Activated naive CD8-positive, alpha-beta T cell treated with anti-CD3 and anti-CD28 coated beads, Interleukin-2, amount 50 U/mL, for 16 hours (primary cell): ENCODE measurements at places on chromosomes 7 and 10.

DNA sequence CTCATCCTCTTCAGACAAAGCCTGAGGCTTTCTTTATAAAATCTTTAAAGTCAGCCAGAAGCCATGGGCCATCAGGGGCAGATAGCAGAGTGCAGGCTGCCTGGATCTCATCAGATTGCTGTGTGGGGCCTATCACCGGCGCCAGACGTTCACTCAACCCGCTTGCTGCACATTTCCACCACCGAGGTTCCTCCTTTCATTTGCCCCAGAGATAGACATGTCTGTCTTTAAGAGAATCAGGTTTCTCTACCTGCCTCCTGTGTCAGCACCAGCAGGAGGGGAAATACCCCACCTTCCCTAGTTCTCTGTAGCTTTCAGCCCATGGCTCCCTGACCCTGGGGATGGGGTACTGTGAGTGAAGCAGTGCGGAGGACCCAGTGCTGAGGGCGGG is 22.0 kb downstream of the SLC18A2 start:
- DNase-seq = no peak

- DNase-seq = no peak
Observed at GRCh38 chr7:112292162-112292561, 85.7 kb downstream of the ZNF277 start.

- DNase-seq = no peak
Observed at GRCh38 chr10:112080231-112080630, 103.3 kb downstream of the GPAM start.

- DNase-seq = no peak
Observed at GRCh38 chr7:43229801-43230200, 117.4 kb downstream of the HECW1 start.

DNA sequence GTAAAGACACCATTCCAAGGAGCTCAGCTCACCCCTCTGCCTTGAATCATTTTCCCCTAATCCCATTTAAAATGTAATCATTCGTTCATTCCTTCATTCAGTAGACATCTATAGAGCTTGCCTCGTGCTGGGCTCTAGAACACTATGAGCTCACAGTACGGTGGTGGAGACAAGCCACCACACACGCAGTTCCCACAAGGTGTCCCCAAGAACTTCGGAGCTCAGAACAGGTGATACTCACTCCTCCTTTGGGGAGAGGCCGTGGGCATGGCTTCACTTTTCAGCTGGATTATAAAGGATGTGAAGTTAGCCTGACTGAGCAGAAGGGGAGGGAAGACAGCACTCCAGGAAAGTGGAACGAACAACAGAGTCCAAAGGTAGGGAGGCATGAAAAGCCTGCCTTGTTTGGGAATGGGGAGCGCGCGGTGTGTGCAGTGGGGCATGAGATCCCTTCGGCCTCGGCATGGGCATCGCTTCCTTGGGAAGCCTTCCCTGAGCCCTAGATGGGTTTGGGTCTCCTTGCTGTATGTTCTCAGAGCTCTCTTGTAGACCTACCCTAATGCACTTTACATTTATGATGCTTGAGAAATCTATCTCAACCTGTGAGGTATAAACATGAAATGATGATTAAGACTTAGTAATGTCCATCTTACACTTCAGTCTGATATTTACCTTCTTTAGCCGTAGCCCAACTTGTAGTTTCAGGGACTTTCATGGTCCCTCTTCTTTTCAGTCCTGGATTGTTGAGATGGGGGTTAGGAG is 809 bp upstream of the OGA start:
- no peak for DNase-seq

DNA sequence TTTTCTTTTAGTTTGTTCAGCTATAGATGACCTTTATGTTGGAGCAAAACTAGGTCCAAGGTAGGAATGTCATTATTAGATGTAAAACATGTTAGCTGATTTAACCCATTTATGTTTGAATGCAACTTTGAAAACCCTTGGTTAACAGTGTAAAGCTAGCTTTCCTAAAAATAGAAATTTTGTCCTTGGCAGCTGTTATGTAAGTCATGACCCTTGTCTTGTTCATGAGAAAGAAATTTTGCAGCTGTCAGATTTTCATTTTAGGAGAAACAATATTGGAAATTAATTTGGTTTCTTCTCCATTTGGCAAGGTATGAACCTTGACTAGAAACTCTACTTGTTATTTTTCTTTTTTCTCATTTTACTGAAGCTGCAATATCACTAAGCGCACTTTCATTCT is 23.9 kb upstream of the CCAR1 start:
- DNase-seq = no peak

GRCh38 chr10:79260811-79261740 is 86.2 kb upstream of the PPIF start:
- DNase-seq = no peak

DNA sequence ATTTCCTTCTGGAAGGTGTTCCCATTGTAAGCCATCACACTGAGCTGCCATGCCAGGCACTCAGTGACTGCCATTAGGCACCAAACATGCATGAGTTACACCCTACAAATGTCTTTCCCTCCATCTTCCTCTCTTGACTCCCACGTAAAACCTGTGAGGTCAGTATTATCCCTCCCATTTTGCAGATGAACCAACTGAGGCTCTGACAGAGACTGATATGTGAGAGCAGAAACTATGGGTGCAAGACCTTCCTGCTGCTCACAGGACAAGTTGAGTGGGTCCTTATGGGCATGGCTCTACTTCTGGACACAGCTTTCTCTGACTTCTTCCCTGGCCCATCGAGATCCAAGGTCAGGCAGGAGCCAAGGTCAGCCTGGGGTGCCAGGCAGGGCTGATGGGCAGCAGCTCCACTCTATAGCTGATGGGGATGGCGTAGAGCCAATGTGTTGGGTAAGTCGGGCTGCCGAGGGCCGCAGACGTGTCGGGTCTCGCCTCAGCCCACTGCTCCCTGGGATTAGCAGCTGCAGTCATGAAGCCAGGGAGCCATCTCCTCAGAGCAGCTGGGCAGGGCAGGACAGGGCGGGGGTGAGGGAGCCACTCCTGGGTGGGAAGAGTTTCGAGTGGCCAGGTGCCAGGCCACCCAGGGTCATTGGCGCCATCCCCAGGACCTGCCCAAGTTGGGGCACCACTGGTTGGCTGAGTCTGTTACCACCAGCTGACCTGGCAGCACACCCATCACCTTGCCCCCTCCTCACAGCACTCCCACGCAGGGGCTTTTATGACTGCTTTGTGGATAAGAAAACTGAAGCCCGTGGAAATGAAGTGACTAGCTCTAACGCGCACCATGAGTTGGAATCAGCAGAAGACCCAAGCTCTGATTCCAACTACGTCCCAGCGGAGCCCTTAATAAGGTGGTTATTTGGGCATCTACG is 117.8 kb upstream of the ZMIZ1 start:
- no peak for DNase-seq

DNA sequence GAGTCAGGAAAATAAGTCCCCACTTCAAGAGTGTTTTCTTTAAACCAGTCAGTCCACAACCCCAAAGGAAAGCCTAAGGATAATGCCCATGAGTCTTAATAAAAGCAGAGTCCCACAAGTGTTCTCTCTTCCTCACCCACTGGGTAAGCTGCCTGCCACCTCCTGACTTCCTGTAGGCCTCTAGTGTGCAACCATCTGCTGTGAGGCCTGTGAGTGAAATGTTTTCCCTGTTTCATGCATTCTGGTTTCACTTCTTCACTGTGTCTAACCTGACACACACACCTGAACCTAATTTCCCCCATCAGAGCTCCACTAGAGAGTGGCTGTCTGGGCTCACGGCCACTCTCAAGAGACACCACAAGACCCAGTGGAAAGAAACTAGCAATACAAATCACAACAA is 38.9 kb upstream of the GDF10 start:
- DNase-seq = peak; percentile 11

- DNase-seq = no peak
Observed at GRCh38 chr7:67496589-67496988, 500.0 kb downstream of the TYW1 start.

DNA sequence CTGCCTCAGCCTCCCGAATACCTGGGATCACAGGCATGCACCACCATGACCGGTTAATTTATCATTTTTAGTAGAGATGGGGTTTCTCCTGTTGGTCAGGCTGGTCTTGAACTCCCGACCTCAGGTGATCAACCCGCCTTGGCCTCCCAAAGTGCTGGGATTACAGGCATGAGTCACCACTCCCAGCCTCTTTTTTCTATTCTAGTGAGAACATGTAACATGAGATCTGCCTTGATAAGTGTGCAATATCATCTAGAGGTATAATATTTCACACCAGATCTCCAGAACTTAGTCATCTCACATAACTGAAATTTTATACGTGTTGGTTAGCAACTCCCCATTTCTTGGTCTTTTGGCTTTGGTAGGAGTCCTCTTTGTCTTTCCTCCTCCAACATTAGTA is 656.9 kb downstream of the CNTNAP2 start:
- no peak for DNase-seq

- no peak for DNase-seq
Observed at GRCh38 chr7:86904949-86905834, 154.3 kb downstream of the ELAPOR2 start.

- DNase-seq = no peak
Observed at GRCh38 chr10:120260456-120260855, 196.6 kb upstream of the PLPP4 start.

DNA sequence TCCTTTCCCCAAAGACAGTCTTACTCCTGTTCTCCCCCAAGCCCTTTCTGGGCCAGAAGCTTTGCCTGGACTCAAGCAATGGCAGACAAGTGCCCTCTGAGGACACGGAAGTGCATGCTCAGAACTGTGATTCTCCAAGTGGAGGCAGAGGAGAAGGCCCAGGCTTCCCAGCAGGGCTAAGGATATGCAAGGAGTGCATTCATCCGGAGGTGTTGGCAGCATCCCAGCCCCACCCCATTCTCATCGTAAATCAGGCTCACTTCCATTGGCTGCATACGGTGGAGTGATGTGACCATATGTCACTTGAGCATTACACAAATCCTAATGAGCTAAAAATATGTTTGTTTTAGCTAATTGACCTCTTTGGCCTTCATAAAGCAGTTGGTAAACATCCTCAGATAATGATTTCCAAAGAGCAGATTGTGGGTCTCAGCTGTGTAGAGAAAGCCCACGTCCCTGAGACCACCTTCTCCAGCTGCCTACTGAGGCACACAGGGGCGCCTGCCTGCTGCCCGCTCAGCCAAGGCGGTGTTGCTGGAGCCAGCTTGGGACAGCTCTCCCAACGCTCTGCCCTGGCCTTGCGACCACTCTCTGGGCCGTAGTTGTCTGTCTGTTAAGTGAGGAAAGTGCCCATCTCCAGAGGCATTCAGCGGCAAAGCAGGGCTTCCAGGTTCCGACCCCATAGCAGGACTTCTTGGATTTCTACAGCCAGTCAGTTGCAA is 1.4 kb upstream of the RBP3 start:
- no peak for DNase-seq

DNA sequence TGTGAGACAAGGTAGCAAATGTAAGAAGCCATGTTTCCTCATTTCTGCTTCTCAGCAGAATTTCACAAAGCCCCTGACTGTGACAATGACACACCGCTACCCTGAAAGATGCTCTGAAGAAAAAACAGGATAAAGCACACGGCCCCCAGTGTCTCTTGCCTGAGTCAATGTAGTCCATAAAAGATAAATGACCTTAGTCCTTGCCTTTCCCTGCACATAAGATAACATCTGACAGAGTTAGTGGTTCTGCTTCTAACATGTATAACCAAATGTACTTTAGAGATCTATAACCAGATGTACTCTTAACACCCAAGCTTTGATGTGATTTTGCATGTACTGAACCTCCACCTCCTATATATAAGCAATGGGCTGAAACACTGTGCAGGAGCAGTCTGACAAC is 3.0 kb upstream of the SND1 start:
- DNase-seq = no peak

DNA sequence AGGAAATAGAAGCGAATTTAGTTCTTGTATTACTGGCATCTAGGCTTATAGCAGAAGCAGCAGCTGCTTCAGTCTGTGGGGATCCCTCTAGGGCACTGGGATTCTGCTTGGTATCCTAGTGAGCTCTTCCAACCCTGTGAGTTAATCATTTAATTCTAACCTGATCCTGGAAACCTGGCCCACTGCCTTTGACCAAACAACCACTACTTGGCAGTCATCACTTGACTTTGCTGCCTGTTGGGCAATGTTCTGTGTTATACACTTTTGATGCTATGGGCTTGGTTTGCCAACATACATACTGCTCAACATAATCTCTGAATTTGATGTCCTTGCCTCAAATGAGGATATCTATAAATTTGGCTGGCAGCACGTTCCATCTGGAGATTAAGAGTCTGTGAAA is 813.4 kb downstream of the ANKRD7 start:
- DNase-seq = no peak

DNA sequence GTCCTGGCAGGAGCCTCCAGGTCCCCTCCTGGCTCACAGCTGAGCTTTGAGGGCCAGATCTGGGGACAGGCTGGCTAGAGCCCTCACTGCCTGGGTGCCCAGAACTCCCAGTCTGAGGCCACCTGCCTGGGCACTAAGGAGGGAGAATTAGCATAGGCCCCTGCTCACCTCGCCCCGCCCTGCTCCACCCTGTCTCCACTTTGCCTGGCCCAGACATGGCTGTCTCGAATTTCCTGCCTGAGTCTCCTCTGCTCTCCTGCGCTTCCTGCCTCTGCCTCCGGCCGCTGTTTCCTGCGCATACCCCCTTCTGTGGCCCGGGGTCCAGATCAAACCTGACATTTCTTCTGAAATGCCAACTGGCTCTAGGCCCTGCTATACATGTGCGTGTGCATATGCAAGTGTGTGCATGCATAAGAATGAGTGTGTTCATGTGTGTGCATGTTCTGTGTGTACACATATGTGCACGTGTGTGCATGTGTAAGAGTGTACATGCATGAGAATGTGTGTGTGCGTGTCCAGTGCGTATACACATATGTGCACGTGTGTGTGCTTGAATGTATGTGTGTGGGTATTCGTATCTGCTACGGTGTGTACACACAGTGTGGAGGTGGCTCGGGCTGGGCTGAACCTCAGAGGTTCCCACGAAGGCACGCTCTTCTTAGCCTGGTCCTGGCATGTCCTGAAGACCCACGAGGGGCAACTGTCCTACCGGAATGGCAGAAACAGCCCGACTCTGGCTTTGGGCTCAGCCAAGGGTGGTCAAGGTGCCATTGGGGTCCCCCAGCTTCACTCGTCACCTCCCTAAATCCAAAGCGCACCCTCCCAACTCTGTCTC is 64.9 kb downstream of the MYL10 start:
- DNase-seq = no peak

GRCh38 chr7:121909716-121910345 is 36.9 kb downstream of the PTPRZ1 start:
- no peak for DNase-seq

DNA sequence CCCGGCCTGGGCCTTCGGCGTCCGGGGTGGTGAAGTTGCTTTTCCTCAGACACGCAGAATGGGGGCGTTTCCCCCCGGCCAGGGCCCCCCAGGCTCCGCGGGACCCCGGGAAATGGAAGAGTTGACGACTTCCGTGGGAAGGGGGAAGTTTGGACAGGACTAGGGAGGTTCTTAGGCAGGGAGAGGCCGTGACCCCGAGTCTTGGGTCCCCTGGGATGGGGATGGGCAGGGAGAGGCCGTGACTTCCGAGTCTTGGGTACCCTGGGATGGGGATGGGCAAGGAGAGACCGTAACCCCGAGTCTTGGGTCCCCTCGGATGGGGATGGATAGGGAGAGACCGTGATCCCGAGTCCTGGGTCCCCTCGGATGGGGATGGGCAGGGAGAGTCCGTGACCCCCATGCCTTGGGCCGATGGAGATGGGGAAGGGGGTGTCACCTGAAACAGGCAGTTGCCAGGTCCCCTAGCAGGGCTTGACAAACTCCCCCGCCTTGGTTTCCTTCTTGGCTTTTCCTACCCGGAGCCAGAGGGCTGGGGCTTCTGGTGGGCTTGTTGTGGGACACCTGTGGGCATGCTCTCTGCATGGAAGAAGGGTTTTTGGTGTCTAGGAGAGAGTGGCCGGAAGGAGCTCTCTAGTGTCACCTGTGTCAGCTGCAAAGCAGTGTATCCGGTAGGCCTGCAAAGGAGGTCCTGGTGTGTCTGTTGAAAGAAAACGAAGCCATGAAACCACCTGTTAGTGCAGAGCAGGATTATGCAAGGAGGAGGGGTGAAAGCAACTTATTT is 1.1 kb downstream of the TRRAP start:
- DNase-seq = no peak
